ENCODE measurements at places on chromosomes 5 and 9. TPM values are rescaled to one million over a fixed set of nuclear protein-coding genes. Genes with fewer than 3 reads are reported as not detected.
A peak's percentile ranks its signal among the peaks of the same experiment; 100 is the strongest.

DNA sequence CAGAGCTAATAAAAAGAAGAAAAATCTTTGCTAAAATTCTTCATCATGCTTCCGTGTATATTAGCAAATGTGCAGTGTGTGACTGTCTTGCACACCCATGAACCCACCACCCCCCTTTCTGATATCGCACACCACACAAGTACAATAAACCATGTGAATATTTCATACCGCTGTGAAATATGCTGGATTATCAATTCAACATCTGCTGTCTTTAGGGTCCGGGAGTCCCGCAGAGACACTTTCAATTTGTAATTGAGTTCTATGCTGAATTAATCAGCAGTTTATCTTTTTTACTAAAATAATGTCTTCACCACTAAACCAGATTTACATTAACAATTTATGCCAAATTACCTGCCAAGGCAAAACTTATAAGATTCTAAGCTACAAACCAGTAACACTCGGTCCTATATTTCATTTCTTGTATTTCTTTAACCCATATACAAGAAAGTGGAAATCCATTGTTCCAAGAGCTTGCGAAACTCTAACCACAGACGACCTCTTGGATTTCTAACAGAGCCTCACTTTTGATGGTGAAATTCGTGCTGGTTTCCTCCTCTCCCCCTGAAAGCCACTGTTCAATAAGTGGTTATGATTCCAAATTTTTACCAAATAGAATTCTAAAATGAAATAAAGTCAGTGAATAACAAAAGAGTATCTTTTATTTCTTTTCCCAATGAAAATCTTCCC is 44.2 kb downstream of the PSMB7 start:
- no peak overlapping the region for H3K4me3 ChIP-seq
- no peak overlapping the region for H3K27ac ChIP-seq
- peaks cover 11% of the 10 kb centered on the region for H3K36me3 ChIP-seq

GRCh38 chr5:32031089-32031488 is 143.0 kb downstream of the GOLPH3 start:
- peaks cover 28% of the 10 kb centered on the region for H3K4me1 ChIP-seq
- peaks cover 9% of the 10 kb centered on the region for H3K27me3 ChIP-seq
- no peak for DNase-seq
- peaks cover 4% of the 10 kb centered on the region for H3K36me3 ChIP-seq

DNA sequence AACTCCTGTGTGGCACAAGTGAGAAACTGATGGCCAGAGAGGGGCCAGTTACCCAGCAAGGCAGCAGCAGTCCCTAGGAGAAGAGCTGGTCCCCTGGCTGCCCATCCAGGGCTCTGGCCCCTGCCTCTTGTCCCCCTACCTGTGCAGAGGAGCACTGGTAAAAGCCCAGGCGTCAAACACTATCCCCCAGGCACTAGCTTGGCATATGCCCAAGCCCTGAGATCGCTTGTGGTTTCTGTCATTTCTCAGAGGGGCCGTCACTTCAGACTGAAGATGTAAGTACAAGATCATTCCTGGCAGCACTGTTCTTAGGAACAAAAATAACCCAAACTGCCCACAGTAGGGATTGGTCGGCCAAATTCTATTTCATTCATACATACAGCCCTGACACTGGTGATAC is 53.9 kb downstream of the COL15A1 start:
- no peak for DNase-seq
- peaks cover 6% of the 10 kb centered on the region for H3K27me3 ChIP-seq
- no peak overlapping the region for H3K4me3 ChIP-seq

DNA sequence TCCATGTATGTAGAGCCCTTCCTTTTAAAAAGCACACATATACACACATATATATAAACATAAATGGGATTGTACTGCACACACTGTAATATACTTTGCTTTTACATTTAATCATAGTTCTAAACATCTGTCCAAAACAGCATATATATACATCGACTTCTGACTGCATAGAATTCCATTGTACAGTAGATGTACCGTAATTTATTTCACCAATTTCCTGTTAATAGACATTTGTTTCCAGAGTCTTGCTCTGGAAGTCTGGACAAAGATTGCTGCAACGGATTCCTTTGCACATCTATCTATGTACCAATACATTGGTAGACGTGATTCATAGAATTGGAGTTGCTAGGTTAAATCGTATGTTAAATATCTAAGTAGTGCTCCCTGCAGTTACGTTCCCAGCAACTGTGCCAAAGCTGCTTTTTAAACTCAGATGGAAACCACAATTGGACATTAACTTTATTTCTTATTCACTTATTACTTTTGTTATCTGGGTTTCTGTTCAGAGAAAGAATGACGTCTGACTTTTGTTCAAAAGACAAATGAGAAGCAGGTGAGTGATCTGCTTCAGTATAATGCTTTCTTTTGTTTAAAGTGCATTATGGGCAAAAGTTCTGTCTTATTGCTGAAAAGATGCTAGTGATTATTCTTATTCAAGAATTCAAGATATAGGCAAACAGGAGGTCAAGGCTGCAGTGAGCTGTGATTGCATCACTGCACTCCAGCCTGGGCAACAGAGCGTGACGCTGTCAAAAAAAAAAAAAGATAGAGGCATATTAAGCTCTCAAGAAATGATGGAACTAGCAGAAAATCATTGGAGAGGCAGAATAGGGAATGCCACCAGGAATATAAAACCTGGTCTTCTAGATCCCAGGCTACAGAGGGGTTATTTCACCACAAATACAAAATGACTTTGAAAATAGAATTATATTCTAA is 138.2 kb downstream of the FGF1 start:
- H3K27ac ChIP-seq: no peak overlapping the region
- H3K36me3 ChIP-seq: no peaks in the 10 kb centered on the region
- H3K4me1 ChIP-seq: peaks cover 6% of the 10 kb centered on the region

GRCh38 chr5:91283899-91284298 is 99.2 kb downstream of the ARRDC3 start:
- DNase-seq: no peak
- no peak overlapping the region for H3K27ac ChIP-seq
- H3K27me3 ChIP-seq: peaks cover 6% of the 10 kb centered on the region
- peaks cover 8% of the 10 kb centered on the region for H3K36me3 ChIP-seq

GRCh38 chr9:131467214-131467935 is 35.3 kb upstream of the POMT1 start:
- peaks cover 17% of the 10 kb centered on the region for H3K4me1 ChIP-seq
- H3K27me3 ChIP-seq: peaks cover 5% of the 10 kb centered on the region
- H3K36me3 ChIP-seq: peaks cover 11% of the 10 kb centered on the region
- peak overlapping the region; percentile 28 for H3K27ac ChIP-seq

GBGT1 gene
- 1.3 TPM for total RNA-seq

KIAA0825 gene
- 1.2 TPM for total RNA-seq

CDH10 gene
- total RNA-seq: 3.0 TPM

ORM2 gene
- not detected for total RNA-seq

DNAJB5 gene
- 137 TPM for total RNA-seq

RNF183 gene
- not detected for total RNA-seq

NTRK2 gene
- total RNA-seq: 2.1 TPM

PCDHB16 gene
- 20.1 TPM for total RNA-seq

TNC gene
- 34.5 TPM for total RNA-seq

CER1 gene
- total RNA-seq: 3.0 TPM

Data from glutamatergic neuron (in vitro differentiated cells).